ENCODE measurements at places on chromosomes 1 and 21.

- no peak for DNase-seq
Measured at GRCh38 chr1:42334240-42335049, 590 bp downstream of the FOXJ3 start.

DNA sequence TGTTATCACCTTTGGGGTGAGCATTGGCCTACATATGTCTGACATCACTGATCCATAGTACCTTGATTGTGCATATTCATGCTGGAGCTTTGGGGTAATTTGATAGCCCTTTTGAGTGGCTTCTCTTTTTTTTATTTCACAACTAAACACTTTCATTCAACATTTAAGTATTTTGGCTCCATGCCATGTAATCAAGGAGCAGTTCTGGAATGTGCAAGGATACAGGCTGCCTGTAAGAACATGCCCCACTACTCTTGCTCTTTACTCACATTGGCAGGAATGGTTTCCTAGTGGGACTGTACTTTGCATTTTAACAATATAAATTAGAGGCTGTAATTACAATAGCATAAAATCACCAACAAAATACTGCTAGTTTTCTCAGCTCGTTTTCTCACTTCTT, 300.7 kb upstream of the SPAG17 start:
- DNase-seq: no peak

GRCh38 chr1:169106921-169107602, 572 bp downstream of the ATP1B1 start:
- no peak for DNase-seq

- DNase-seq: no peak
Measured at GRCh38 chr1:106676021-106676420, 380.5 kb upstream of the PRMT6 start.

- DNase-seq: no peak
Measured at GRCh38 chr1:58460469-58460868, 86.1 kb downstream of the OMA1 start.

GRCh38 chr21:36926989-36927718, 39.3 kb downstream of the HLCS start:
- no peak for DNase-seq

- no peak for DNase-seq
Measured at GRCh38 chr1:222084996-222085395, 343.1 kb upstream of the DUSP10 start.

DNA sequence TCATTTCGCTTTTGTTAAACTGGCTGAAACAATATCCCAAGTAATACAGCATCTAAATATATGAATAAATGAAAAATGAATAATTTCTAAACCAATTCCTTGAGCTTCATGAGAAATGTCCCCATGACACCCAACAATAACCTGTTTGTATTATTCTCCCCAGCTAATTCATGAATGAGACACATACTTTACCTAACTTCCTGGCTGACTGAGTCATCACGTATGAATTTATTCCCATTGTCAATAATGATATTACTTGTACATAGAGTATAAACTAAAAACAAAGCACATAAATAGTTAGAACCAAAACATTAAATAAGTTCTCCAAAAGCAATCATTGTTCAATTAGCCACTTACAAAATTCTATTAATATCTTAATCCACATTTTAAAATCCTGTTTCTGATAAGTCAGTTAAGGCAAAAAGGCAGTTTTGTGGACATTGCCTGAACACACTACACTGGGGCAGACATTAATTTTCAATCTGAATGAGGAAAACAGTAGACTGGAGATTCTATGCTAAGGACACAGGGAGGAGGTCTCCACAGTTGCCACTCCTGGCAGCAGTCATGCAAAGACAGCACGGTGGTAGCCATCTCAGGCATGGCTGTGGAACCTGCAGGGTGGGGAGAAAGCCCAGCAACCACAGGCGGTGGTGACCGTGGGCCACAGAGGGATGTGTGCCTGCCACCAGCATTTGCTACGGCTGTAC, 48.2 kb downstream of the SLC9C2 start:
- no peak for DNase-seq

DNA sequence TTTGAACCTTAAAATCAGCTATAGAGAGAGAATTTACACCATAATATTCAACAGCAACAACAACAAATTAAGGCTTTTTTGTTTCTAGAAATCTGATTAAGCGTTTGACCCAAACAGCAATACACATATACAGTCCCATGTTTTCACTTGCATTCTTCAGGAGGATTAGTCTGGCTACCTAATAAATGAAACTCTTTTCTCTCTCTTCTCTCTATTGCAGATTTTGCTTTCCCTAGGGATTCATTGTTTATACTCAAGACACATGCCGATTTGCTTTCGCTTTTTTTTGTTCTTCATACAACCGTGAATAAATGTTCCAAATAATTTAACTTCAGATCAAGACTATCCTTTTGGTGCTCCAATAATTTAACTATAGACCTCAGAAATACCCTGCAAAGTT, 162.4 kb upstream of the PTBP2 start:
- no peak for DNase-seq

DNA sequence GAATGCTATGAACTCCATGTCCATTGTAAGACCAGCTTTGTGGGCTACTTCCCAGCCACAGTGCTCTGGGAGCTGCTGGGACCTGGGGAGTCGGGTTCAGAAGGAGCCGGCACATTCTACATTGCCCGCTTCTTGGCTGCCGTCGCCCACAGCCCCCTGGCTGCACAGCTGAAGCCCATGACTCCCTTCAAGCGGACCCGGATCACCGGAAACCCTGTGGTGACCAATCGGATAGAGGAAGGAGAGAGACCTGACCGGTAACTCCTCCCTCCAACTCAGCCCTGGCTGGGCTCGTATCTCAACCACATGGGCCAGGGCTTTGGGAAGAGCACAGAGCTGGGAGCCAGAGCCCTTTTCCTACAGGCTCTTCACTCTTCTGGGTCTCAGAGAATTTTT, 15.4 kb downstream of the MOV10 start:
- no peak for DNase-seq

- DNase-seq: no peak
Measured at GRCh38 chr1:116328671-116329070, 44.4 kb upstream of the ATP1A1 start.

- no peak for DNase-seq
Measured at GRCh38 chr21:34022627-34023335, 50.6 kb upstream of the MRPS6 start.

DNA sequence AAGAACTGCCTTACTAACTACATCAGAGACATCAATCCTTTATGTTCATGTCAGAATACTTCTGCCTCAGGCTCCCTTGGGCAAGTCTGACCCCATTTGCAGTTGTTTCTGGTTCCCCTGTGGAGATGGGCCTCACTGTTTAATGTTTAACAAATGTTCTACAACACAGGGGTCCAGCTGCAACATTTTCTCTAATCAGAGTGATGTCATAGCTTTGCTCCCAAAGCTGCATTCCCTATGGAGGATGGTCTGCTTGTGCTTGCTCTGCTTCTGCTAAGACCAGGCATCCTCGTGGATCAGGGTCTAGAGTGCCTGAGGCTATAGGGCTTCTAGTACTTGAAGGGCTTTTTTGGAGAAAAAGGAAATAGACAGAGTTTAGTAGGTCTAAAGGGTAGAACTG, 1071.2 kb downstream of the TTLL7 start:
- DNase-seq: no peak

- no peak for DNase-seq
Measured at GRCh38 chr1:72623299-72623708, 341.0 kb upstream of the NEGR1 start.

GRCh38 chr1:221002601-221003000, 123.4 kb downstream of the HLX start:
- DNase-seq: no peak

GRCh38 chr21:41966041-41966833, 12.4 kb upstream of the C2CD2 start:
- DNase-seq: no peak

DNA sequence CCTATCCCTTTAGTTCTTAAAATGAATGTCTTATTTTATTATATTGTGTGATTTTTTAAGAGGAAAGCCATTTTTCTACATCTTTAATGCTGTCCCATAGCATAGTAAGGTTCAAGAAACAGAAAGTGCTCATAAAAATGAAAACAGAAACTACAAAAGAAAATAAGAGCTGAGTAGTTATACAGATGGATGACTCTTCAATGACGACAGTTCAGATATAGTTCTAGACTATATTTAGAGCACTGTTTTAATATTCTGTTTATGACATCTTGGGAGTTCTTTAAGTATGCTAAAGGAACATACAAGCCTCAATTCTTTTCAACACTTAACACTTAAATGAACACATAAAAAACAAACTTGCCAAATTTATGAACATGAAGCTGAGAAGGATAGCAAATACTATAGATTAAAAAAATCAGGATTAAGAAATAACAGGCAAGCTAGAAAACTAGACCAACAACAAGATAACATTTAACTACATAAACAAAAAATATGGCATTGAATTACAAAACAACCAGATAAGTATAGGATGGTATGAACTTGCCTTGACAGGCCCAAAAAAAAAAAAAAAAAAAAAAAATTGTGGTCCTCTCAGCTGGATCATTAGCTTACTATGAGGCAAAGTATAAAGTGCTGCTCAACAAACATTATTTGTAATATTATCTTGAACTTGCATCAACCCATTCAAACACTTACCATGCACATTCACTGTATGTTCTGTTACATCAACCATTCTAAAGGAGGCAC, 87.9 kb downstream of the ZZZ3 start:
- no peak for DNase-seq

DNA sequence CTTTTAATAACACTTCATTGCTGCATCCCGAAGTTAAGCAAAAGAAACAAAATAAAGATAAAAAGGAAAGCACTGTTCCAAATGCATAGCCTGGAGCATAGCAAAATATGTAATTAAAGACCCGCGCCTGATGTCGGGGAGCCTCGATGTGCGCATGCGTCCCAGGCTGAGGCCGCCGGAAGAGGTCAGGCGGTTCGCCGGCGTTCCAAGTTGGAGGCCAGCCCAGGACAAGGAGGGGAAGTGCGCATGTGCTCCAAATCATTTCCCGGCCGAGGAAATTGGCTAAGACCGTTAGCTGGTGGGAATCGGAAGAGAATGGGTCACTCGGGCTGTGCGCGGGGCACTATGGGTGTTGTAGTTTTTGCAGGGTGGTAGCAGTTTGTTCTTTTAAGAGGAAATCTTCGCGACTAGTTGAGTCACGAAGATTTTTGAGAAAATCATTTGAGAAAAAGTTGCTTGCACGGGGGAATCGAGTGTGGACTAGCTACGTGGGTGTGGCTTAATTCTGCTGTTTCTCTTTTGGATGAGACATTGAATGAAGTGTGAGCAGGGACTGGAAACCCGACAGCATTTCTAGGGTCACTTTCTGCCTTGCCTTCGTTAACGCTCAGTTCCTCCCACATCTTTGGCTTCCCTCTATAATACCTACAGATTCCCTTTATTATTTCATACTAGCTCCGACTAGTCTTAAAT, 31.0 kb upstream of the CD1D start:
- peak; percentile 37 for DNase-seq

DNA sequence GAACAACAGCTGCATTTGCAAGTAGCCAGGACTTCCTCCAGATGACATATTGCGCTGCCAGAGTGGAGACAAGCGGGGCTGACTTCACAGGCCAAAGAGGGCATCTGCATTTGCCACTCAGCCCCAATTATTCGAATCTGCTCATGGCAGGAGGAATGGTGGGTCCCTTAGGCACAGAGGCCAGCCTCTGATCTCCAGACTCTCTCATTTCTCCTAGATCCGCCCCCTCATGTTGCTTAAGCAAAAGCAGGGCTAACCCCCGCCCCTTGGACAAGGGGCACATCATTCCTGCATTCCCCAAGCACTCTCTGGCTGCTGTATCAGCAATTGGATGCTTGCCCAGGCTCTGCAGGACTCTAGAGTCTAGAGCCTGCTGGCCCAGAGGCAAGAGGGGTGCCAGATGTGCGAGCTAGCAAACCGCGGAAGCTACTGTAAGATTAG, 262.4 kb downstream of the ST6GALNAC3 start:
- no peak for DNase-seq

DNA sequence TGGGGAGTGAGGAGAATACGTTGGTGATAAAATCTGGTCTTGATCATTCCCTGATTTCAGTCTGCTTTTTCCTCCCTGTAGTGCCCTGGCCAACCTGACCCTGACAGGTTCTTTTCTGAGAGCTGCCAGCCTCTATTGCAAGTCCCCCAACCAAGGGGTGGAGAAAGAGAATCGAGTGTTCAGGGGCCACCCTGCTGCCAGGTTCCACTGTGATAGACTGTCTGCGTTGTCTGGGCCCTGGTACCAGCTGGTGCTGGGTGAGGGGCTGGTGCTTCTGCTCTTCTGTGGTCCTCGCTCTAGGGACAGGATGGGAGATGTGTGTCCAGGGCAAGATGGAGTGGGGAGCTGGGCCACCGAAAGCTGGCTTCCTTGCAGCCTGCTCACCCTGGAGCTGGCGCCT, 214.6 kb downstream of the CAMTA1 start:
- no peak for DNase-seq

GRCh38 chr21:45450423-45451090, 45.6 kb downstream of the COL18A1 start:
- no peak for DNase-seq

- DNase-seq: no peak
Measured at GRCh38 chr1:167566766-167567165, 13.2 kb upstream of the CREG1 start.

GRCh38 chr21:44947930-44948331, 8.1 kb downstream of the SLX9 start:
- DNase-seq: no peak

GRCh38 chr1:237041461-237041794, 556 bp upstream of the RYR2 start:
- DNase-seq: no peak

DNA sequence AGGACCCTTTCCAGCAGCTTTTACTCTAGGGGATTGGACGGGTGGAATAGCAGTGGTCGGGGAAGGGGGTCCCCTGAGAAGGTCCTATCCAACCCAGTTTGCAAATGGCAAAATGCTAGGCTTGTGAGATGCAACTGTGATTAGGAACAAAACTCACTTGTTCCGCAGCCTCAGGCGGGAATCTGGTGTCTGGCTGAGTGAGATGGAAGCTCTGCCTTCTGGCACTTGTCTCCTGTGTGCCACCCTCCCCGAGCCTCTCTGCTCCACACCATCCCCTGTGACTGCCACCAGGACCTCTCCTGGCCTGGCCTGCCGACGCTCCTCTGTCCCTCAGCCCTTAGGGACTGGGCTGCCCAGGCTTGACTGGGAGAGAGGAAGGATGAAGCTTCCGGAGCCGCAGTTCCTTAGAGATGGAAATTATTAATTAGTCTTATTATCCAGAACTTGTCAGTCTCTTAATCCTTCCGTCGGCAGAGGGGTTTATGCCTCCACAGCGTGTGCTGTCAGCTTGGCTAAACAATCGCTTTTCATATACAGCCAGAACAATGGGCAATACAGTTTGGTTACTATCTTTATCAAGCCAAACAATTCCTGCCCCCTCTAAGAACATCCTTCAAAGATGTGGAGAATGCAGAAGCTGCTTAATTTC, 292.8 kb upstream of the VAMP3 start:
- DNase-seq: no peak

DNA sequence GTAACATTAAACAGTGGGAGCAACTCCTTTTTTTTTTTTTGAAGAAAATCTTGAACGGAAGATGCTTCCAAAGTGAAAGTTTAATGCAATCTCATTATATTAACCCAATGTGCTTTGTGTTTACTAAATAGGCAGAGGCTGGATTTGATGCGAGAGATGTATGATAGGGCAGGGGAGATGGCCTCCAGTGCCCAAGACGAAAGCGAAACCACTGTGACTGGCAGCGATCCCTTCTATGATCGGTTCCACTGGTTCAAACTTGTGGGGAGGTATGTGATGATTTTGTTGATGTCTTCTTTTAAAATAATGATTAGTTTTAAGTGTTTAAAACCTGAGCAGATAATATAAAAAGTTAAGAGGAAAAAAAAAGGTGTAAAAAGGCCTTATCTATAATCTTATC, 74.2 kb upstream of the PGD start:
- DNase-seq: no peak

Measured in stimulated activated CD8-positive, alpha-beta memory T cell treated with anti-CD3 and anti-CD28 coated beads, Interleukin-7, amount 100 ng/mL, for 1 hour (primary cell).